NCI-H526 (cell line): ENCODE measurements at places on chromosomes 3 and 15.

DNA sequence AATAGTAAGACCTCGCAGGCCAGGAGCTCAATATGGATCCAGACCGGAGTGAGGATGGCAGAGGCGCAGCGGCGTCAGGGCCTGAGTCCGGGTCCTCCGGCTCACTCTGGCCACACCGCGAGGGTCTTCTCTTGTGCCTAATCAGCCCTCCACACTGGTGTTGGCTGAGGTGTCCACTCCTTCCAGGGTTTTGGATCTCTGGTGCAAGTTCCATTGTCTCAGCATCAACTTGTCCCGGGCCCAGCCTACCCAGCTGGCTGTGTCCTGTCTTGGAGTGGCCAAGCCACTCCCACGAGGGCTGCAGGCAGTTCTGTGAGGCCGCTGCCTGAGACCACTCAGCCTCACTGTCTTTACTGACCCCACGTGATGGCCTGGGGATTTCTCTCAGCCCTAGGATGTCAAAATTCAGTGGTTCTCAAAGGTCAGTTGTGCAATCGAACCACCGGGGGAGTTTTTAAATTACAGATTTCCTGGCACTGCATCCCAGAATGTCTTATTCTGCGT lies 12.6 kb upstream of the GOLGA6L7 start:
- no peak for DNase-seq

- DNase-seq: no peak
Measured at GRCh38 chr15:53843869-53844569, 84.6 kb upstream of the WDR72 start.

GRCh38 chr15:54841701-54842305 lies 354.9 kb downstream of the RSL24D1 start:
- no peak for DNase-seq

DNA sequence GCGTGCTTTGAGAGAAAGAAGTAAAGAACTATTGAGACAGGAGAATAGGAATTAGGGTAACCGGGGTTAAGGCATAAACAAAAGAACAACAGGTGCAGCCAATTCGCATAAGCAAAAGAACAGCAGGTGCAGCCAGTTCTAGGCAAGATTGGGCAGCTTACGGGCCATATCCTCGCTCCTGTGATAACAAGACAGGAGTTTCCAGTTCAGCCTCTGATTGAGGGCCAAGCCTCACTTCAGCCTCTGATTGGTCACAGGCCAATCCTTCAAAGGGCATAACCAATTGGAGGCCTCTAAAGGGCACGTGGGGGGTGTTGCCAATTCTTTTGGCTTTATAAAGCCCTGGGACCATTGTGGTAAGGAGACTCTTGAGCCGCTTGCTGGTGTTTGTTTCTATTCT lies 143.5 kb downstream of the GADL1 start:
- no peak for DNase-seq

DNA sequence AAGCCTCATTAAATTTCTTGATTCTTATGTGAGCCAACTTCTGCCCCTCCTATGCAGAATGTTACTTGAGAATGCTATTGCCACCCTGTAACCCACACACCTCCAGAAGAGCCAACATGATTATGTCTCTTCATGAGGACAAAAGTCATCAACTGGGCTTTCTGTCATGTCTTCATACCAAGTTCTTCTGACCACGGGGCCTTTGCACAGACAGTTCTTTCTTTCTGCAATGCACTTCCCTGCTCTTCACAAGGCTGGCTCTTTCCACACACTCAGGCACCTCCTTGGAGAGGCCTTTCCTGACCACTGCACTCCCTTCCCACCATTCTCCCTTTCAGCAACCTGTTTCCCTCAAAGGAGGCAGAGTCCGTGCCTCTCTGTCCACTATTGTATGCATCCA lies 107.9 kb upstream of the NR2E3 start:
- DNase-seq: no peak

DNA sequence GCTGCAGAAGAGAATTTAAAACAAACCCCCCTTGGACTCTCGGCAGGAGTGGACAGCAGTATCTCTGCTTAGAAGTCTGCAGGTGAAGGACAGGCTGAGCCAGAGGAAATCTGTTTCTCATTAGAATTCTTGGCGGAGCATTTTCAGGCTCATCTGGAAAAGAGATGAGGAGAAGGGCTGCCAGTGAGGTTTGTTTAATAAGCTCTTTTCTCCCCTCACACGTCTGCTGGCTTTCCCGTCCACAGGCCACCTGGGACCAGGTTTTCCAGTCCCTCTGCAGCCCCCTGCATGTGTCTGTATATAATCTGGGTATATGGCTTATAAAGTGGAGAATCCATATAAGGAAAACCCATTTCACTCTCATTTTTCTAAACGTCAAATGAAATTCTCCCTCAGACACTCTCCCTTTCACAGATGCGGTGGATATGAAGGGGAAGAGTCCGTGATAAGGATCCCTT lies 155.4 kb upstream of the TPM1 start:
- DNase-seq: no peak

GRCh38 chr3:71451060-71451459 lies 132.5 kb downstream of the FOXP1 start:
- DNase-seq: no peak

DNA sequence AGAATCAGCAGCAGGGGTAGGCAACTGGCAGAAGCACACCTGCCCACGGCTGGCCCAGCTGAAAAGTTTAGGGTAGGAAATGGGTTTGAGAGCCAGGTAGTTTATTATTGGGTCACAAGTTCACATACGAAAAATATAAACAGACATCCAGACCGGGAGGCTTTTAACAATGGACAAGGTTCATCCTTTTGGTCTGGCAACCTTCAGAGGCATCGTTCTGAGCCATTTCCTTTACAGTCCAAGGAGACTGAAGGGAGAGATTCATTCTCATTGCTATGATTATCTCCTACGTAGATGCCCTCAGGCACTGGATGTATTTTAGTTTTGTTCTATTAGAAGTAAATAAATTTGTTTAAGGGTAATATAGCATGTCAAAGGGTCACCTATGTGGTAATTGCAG lies 248.0 kb upstream of the THBS1 start:
- no peak for DNase-seq

GRCh38 chr3:160473978-160474377 lies 24.4 kb upstream of the TRIM59 start:
- DNase-seq: no peak

GRCh38 chr3:105771392-105771791 lies 97.4 kb downstream of the CBLB start:
- no peak for DNase-seq

DNA sequence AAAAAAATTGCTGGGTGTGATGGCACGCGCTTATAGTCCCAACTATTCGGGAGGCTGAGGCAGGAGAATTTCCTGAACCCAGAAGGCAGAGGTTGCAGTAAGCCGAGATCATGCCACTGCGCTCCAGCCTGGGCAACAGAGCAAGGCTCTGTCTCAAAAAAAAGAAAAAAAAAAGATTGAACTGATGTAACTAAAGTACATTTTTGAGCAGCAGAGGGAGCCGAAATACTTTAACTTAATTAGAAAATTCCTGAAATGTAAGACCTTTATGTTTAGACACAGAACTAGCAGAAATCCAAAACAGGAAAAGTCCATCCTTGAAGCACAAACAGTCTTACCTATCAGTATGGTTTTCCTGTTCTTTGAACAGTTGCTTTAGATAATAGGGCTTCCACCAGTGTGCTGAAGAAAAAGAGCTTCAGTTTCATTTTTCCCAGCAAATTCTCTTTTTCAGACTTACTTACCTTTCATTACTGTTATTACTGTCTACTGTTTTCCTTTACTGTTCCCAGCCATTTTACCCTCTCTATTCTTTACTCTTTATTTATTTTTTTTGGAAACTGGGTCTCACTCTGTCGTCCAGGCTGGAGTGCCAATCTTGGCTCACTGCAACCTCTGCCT lies 33.4 kb upstream of the ZNF609 start:
- no peak for DNase-seq

GRCh38 chr3:23496165-23496564 lies 293.0 kb downstream of the UBE2E2 start:
- DNase-seq: no peak

GRCh38 chr3:97665896-97666295 lies 98.7 kb upstream of the ARL6 start:
- DNase-seq: no peak

GRCh38 chr3:58085616-58086015 lies 77.4 kb downstream of the FLNB start:
- DNase-seq: no peak

DNA sequence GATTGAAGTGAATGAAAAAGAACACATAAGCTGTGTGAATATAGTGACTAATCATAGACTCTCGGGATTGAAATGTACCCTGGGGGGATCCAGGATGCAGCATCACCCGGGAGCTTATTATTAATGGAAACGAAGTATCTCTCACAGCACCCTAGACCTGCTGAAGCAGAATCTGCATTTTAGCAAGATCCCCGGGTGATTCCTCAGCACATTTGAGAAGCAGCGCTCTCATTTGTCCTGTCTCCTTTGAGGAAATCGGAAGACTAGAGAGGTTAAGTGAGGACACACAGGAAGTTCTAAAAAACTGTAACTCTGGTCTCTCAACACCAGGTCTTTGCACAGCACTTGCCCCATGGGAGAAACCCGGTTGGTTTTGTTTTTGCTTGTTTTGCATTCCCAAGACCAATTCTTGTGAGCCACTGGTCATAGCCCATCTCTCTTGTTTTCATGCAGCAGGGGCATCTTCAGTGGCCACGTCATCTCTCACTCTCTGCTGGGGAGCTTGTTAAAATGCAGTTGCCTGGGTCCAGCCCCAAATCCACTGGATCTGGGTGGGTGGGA lies 30.2 kb downstream of the ZNF710 start:
- DNase-seq: peak; percentile 83

- no peak for DNase-seq
Measured at GRCh38 chr3:50563867-50564266, 3.7 kb downstream of the C3orf18 start.

GRCh38 chr3:37861620-37862041 lies at the start of gene CTDSPL:
Gene CTDSPL (plus strand): TSS chr3:37861880. CDS start chr3:37862200, 320 bp downstream.
- DNase-seq: no peak

- no peak for DNase-seq
Measured at GRCh38 chr15:89837134-89837829, 22.6 kb upstream of the ANPEP start.
